ENCODE measurements at places on chromosomes 6 and 20.

GRCh38 chr6:147194652-147195411 is 9.4 kb upstream of the STXBP5 start:
- DNase-seq: no peak

DNA sequence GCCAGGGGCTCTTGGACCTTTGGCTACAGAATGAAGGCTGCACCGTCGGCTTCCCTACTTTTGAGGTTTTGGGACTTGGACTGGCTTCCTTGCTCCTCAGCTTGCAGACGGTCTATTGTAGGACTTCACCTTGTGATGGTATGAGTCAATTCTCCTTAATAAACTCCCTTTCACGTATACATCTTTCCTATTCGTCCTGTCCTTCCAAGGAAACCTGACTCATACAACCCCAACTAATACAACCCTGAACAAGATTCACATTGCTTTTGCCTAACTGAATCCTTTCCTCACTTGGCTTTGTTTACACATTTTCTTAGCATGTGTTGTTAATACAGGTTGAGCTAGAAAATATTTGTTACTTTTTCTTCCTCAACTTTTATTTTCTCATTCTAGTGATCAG is 21.9 kb downstream of the TBXT start:
- no peak for DNase-seq

DNA sequence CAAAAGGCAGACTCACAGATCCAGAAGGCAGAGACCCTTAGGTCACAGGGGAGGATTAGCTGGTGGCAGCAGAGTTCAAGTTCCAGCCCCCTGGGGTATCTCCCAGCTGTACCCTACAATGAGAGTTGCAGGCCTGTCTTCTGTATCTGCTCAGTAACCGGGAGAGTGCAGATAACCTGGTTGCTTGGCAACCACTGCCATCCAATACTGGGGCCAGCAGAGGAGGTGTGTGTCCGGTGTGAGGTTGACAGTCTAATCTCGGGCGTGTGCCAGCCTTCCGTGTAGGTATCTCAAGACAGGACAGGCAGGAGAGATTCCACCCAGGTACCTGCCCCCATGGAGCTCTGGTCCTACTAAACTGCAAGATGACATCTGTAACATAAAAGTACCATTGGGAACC is 56.6 kb upstream of the TBC1D7 start:
- no peak for DNase-seq

DNA sequence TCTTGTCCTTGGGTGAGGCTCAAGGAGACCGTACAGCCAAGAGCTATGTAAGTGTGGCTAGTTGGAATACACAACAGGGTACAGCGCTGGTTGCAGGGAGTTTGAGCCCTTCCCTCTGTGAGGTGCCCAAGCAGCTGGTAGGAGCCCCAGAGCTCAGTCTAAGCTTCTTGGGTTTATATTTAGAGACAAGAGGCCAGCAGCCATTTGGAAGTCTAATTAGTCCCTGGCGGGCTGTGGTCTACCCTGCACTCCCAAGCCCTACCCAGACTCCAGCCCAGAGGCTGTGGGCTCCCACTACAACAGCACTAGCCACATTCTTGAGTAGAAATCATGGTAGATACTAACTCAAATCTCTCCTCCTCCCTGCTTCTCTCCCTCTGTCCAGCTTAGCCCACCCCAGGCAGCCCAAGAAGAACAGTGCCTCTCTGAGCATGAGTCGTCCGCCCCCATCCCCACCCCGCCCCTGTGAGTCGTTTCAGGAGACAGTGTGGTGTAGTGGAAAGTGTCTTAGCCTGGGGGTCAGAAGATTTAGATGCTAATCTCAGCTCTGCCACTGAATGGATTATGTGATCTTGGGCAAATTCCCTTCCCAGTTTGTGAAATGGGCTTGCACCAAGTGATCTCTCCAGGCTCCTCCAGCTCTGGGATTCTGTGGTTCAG is 37.8 kb downstream of the EIF2S2 start:
- no peak for DNase-seq

- no peak for DNase-seq
Observed at GRCh38 chr6:13034316-13034715, 294.0 kb downstream of the TBC1D7 start.

DNA sequence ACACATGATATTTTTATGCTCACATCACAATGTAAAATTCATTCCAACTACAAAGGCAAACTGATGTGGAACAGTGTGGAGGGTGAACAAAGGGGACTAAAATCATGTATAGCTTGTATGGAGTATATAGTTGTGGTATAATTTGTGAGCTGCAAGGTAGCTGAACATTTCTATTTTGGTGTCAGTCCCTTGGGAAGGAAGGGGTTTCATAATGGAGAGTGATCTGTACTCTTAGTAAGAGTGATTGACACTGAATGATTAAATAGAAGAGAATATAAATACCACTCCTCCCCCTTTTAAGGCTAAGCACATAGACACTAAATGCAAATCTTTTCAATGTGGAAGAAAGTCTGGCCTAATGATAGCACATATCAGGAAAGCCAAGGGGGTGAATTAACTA is 104.6 kb downstream of the POPDC3 start:
- no peak for DNase-seq

GRCh38 chr6:36373368-36374019 is 14.0 kb downstream of the ETV7 start:
- DNase-seq: no peak

- no peak for DNase-seq
Observed at GRCh38 chr20:953742-954141, 37.6 kb upstream of the ANGPT4 start.

- no peak for DNase-seq
Observed at GRCh38 chr6:158312672-158313397, 570 bp downstream of the TULP4 start.

DNA sequence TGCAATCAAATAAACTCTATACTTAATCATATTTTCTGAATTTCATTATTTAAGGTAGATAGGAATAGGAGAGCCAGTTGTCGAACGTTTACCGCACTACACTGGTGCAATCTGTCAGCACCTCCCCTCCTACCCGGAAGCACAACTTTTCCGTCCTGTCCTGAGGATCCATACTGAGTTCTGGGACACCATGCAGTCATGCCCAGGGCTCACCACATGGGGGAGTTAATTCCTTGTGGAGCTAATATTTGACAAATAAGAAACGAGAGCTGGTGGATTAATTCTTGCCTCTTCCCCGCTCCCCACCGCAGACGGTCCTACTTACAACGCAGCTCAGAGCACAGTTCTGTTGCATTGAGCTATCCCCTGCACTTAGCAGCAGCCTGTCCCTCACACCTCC is 107.7 kb upstream of the RALGAPA2 start:
- DNase-seq: no peak

- DNase-seq: no peak
Observed at GRCh38 chr6:93992976-93993375, 573.6 kb upstream of the EPHA7 start.

DNA sequence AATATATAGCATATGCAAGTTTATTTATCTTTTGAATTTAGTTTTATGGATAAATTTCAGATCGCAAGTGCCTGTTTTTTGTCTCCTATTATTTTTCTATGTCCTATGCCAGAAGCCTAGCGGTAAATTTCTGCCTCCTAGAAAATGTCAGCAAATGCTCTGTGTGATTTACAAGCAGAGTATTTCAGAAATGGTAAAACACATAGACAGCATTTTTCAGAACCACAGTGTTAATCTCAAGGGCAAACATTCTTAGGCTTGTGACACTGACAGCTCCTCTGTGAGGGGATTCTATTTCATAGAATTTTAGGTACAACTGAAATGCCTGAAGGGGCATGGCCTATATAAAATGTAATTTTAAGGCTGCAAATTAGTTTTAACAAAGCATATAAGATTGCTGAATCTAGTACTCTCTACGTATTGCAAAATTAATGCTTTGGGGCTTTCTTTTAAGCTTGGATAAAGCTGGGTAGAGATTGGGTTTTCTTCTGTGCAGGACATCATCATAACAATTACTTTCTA is 89.9 kb upstream of the PTCHD4 start:
- DNase-seq: no peak

All from activated CD8-positive, alpha-beta memory T cell treated with anti-CD3 and anti-CD28 coated beads for 4 hours (primary cell).